Hematopoietic multipotent progenitor cell treated with erythropoietin and hydrocortisone succinate and interleukin-3 and kit ligand, for 6 days (in vitro differentiated cells): ENCODE measurements at places on chromosomes 4 and X.

GRCh38 chr4:169061386-169061785, 51.3 kb upstream of the CBR4 start:
- DNase-seq = no peak

DNA sequence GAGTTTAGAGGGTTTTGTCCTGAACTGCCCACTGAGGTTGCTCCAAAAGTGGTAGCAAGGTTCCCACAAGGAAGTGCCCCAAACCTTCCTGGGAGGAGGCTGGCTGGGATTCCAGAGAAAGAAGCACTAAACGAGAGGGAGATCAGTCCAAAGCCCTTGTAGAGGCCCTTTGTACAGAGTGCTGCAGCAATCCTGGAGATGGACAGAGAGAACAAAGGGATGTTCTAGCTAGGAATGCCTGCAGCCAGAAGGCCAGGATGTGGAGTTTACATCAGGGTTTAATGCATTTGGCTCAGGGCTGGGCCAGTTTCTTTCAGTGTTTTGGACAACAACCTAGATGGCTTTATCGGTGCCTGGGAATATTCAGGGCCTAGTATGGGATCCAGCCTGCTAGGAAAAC, 2155.1 kb upstream of the AGA start:
- no peak for DNase-seq

DNA sequence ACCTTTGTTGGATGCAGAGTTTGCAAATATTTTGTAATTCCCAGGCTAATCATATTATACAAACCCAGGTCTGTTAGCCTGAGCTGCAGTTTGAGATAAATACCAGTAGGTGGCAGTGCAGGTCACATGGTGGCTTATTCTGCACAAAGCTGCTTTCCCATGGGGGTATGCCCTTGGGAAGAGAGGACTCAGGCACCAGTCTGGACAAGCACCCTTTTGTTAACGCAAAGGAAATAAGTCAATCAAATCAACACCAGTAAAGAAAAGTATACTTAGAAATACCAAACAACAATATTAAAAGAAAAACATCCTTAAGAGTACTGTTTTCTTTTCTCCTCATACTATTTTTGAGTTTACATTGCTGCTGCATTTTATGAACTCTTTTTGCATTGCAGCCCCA, 389.0 kb upstream of the ZFP42 start:
- peak; percentile 55 for DNase-seq

GRCh38 chr4:7736436-7737267, 203.0 kb downstream of the AFAP1 start:
- no peak for DNase-seq

DNA sequence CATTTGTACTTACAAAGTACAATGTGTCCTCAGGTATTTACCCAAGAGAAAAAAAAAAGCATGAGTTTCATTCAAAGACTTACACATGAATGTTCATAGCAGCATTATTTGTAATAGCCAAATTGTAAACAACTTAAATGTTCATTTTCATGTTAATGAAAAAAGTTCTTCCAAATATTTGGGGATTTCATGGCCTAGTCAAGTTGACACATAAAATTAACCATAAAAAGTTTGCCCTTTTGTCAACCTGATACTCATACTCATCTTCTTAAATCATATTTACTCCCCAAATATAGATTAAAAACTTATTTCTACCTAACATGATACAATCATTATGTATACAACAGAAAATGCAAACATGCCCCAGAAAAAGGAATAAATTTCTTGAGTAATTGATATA, 112.5 kb upstream of the EMCN start:
- DNase-seq = no peak

- no peak for DNase-seq
Observed at GRCh38 chrX:15437724-15438123, 53.5 kb upstream of the VEGFD start.

DNA sequence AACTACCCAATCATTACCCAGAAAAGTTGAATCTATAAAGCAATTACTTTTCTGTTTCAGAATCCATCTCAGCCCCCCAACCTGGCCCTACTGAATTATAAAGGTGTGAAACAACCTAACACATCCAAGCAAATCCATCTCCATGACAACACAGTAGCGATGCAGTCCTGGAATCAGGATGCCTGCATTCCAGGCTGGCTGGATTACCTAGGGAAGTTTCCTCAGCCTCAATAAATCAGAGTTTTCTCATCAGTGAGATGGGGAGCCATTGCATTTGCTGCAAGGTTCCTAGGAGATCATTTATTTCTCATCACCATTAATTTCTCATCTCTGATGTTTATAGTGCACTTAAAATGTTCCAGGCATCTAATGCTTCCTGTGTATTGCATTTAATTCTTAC, 46.0 kb downstream of the LNX1 start:
- no peak for DNase-seq

- no peak for DNase-seq
Observed at GRCh38 chr4:160026721-160027120, 923.8 kb downstream of the RAPGEF2 start.

GRCh38 chr4:40621229-40621591, 8.5 kb downstream of the RBM47 start:
- DNase-seq = no peak

DNA sequence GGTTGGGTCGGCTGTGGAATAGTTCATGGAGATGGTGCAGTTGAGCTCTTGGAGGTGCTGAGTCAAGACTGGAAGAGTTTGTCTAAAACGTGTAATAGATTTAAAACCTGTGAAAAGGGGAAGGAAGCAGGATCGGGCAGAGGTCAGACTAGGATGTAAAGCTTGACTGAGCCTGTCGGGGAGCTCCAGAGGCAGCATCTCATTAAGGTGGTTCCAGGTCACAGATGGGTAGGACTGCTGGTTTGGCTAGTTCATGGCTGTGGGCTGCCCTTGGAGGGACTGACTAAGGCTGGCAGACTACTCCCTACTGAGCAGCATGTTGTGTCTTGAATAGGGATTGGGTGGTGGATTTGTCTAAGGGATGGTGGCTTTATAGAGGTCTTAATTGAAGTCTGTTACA, 28.4 kb upstream of the WDR1 start:
- DNase-seq = no peak

DNA sequence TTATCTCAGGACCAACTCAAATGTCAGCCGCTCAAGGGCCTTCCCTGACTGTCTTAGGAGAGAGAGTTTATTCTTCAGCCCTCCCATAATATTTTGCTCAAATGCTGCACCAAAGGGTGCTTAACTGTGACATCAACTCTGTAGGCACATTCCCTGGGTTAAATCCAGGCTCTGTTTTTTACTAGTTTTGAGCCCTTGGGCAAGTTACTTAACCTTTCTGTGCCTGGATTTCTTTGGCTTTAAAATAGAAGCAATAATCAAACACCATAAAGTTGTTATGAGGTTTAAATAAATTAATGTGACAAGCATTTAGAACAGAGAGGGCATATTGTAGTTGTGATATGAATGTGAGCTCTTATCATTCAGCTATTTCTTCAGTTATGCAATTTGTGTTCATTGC, 54.2 kb upstream of the LIMCH1 start:
- DNase-seq = no peak

GRCh38 chr4:38202242-38202641, 242.0 kb downstream of the PTTG2 start:
- DNase-seq = no peak

DNA sequence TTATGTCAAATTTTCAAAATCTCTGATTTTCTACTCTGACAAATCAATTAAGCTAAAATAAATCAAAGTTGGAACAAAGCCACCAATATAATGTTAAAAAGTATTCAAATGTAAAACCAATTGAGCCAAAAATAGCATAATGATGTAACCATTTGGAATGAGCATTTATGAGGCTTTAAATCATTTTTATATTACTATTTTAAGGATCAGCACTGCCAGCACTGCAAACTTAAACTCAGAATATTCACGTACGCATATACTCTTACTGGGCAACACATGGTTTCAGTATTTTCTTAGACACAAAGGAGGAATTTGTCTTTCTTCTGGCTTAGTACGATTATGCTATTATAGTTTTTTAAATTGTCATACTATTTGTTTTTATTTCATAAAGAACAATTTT, 52.2 kb downstream of the AFAP1 start:
- DNase-seq = no peak

DNA sequence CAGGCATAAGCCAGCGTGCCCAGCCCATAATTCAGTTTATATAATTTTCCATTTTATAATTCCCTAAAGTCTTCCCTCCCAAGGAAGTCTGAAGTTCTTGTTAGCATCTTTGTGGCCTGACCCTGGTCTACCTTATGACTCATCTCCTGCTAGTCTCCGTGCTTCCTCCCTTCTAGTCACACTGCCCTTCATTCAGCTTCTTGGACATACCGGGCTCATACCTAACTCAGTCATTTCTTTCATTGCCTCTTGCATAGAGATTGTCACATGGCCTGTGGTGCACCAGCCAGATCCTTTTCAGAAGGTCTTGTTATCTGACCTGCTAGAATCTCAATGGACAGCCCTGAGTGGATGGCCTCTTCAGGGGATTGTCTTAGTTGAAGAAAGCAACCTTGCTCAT, 22.8 kb upstream of the MAML3 start:
- DNase-seq = no peak

DNA sequence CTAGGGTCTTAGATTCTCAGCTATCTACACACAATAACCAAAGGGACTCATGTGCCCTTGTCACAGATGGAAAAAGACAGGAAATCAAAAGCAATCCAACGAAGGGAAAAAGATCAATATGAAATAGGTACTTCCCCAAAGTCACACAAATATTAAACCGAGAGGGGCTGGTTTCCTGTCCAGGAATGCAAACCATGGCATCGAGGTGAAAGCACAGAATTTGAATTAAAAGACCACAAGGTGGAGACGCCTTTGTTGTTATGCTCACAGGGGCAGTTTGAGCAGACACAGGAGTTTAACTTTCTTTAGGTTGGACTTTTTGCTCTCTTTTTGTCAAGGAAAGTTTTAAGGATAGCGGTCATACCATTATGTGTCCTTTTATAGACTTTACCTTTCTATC, 14.3 kb downstream of the H2BW1 start:
- no peak for DNase-seq

DNA sequence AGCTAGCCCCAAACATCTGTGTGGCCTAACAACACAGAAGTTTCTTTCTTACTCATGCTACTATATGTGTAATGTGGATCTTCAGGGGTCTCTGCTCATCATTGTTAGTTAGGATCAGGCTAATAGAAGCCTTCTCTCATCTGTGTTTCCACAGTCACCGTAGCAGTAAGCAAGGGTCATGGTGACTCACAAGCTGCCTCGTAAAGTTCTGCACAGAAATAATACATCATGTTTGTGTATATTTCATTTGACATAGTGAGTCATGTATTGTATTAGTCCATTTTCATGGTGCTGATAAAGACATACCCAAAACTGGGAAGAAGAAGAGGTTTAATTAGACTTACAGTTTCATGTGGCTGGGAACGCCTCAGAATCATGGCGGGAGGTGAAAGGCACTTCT, 38.7 kb downstream of the SLC4A4 start:
- DNase-seq = no peak

DNA sequence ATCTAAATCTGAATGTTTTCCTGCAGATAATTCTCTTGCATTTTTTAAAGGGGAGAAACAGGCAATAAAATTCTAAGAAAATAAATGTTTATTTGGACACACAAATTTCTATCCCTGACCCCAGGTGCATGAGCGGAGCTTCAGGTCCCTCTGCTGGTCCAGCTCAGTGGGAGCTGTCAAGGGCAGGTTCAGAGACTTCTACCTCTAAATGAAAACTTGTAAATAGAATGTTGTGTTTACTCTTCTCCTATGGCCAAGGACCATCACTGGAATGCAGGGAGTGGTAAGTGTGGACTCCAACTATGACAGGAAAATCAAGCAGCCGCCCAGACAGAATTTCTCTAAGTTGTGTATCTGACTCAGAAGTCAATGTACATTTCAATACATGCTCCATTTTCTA, 148.6 kb upstream of the TTC29 start:
- no peak for DNase-seq

DNA sequence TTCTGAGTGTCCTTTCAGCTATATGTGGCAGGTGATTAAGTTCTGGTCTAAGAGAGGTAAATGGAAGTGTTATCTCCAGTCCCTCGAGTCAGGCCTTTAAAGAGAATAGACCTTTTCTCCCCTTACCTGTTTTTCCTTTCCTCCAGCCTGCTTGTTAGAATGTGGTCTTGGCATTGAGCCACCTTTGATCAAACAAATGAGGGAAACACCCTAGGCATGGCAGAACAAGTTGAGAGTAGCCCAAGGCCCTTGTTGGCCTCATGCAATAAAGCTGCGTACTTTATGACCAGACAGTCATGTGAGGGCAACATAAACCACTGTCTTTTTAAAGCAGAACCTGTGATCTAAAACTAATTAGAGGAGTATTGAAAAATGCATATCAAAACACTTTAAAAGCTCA, 13.2 kb upstream of the IL13RA2 start:
- no peak for DNase-seq

GRCh38 chr4:142265536-142265935, 580.6 kb downstream of the INPP4B start:
- no peak for DNase-seq
